ENCODE measurements at places on chromosomes 3 and 15.

DNA sequence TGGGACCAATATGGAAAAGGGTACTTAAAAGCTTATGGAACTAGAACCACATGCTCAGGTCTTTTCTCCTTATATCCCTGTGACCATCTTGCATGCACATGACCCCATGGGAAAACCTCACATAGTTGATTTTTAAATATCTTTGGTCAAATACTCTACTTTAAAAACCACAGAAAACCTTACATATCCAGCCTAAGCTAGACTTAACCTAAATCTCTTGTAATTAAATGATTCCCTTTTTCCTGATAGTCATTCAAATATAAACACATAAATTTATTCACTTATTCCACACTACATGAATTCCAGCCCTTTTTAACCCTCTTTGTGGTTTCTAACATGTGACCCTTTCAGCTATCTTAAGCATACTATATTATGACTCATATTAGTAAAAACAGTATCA is 46.8 kb downstream of the DNAJC13 start:
- no peak for DNase-seq

- no peak for DNase-seq
These were observed 5.2 kb upstream of the TCF12 start for GRCh38 chr15:56913241-56913640.

GRCh38 chr3:102224171-102224570 is 210.6 kb upstream of the ZPLD1 start:
- DNase-seq = peak; percentile 22

DNA sequence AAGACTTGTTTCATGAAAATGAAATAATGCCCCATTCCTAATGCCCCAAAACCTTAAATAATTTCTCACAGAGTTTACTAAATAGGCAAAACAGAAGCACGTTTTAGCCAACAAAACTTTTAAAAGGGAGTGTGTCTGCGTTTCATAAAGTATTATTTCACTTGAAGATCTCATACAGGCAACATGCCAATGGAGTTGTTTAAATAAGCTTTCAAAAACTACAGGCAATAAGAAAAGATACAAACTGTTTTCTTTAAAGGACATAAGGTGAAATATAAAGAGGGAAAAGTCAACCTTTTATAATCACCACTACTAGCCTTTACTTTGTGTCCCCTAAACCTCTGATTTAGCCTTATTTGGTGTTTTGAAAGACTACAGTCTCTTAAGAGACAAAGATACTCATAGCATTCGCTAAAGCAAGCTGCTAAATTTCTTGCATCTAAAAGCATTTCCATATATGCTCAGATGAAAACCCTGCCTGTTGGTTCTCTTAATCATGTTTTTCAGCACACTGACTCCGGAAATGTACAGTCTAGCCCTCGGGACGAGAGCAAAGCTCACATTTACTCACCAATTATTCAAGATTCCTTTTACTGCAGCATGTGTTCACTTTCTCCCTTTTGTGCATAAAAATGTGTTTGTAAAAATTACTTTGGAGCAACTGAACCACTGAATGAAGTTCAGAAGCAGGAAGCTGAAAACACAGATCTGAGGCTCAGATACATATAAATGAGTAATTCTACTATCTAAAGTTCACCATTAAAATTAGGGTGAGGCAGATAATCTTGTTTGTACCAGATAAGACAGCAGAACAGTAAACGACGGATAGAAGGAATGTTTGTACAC is 119.0 kb downstream of the GOLIM4 start:
- DNase-seq = no peak

- no peak for DNase-seq
These were observed 235.7 kb downstream of the THRB start for GRCh38 chr3:24258727-24259600.

DNA sequence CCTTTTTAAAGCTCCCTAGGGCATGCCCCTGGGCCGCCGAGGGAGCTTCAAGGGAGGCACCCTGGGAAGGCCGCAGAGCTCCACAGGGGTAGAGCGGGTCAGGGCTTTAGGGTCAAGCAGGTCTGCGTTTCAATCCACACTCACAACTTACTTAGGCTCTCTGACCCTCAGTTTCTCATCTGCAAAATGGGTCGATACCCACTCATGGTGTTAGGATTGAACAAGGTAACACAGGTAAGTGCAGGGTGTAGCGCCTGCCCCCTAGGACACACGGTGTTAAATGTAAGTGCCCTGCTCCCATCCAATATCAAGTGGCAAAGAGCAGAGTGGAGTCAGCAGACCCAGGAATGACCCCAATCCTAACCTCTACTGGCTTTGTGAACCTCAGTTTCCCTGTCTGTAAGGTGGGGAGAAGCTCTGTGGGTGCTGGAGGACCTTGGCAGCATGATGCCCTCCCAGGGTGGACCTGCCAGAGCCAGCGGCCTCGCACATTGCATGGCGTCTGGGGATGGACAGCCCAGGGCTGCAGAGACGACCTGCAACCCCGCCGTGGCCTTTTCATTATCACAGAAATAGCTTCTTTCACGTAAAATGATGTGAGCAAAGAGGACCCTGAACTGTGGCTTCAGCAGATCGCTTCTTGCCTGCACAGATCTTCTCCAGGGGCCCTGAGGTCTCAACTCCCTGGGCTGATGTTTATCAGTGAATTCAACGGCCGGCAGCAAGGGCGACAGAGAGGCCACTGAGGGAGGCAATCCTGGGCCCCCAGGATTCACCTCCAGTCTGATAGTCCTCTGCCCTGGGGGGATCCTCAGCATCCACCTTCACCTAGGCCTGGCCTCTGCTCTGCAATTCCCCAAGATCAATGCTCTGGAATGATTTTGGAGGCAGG is 138.5 kb downstream of the CHSY1 start:
- no peak for DNase-seq

DNA sequence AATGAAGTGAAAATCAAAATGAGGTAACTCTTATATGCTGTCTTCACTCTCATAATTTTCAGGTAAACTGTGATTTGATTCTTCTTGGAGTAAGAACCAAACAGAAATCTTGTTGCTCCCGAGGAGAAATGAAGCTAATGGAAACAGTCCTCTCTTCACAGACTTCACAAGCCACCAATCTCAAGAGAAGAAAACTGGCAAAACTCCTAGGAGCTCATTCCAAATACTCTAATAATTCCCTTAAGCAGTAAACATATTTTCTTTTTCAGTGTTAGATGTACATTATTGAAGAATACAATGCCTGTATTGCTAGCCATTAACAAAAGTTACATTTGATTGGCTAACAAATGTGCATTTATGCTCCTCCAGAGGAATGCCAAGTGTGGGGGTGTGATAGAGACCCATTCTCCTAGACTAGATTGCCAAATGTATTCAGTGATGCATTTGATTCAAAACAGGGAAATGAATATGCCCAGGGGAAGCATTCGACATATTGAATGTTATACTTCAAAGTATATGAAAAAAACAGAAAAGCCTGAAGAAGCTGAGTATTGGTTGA is 11.8 kb upstream of the RIOX2 start:
- no peak for DNase-seq

GRCh38 chr3:78134496-78134895 is 1094.6 kb downstream of the ROBO2 start:
- no peak for DNase-seq

GRCh38 chr3:17151598-17152373 is 267.0 kb downstream of the PLCL2 start:
- DNase-seq = peak; percentile 83

DNA sequence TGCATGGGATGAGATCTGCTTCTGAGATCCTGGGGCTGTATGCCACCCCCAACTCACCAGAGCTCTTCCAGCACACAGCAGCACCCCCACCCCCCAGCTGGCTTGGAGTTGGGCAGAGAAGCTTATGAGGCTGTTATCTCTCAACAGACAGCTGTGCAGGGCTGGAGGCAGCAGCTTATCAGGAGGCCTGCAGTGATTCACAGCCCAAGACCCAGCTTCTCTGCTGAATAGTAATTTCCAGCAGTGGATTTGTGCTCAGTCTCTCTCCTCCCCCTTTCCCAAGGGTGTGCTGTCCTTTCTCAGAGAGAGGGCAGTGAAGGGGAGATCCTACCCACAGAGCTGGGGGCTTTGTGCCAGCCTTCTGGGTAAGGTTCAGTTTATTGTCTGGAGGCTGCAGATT is 2.1 kb downstream of the RPP25 start:
- DNase-seq = no peak

GRCh38 chr15:49826640-49827234 is 205.9 kb downstream of the DTWD1 start:
- DNase-seq = no peak

GRCh38 chr3:170869645-170870593 is at the start of gene RPL22L1:
Gene RPL22L1 (minus strand): TSS chr3:170870195. CDS start chr3:170870167, 28 bp downstream.
- DNase-seq = peak; percentile 95

- DNase-seq = no peak
These were observed 26.8 kb upstream of the NOX5 start for GRCh38 chr15:68987676-68988075.
